ENCODE measurements at places on chromosomes 5 and 9.

DNA sequence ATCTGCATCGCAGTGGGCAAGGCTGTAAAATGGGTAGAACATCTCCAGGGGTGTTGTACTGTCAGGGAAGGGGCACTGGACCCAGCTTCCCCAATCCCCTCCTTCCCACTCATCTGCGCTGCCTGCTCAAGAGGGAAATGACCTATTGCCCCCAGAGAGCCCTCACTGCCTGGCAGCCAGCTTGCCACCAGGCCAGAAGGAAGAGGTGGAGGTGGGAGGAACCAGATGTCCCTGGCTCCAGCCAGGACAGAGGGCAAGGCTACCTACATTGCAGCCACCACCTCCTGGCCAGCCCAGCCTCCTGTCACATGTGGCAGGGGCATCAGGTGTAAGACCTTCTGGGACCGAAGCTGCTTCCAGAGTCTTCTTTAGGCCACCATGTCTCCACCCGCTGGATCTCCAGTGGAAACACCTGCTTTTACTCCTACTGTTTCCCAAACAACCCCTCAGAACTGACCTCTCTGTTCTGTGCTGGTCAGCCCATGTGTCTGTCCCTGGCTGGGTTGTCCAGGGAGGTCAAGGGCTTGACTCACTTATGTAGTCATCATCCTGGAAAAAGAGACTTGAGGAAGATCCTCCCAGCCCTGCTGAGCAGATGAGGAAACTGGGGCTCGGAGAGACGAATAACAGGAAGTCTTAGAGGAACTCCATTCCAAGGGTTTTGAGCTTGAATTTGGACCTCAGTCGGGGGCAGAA is 42.3 kb downstream of the JADE2 start:
- DNase-seq, result no peak

DNA sequence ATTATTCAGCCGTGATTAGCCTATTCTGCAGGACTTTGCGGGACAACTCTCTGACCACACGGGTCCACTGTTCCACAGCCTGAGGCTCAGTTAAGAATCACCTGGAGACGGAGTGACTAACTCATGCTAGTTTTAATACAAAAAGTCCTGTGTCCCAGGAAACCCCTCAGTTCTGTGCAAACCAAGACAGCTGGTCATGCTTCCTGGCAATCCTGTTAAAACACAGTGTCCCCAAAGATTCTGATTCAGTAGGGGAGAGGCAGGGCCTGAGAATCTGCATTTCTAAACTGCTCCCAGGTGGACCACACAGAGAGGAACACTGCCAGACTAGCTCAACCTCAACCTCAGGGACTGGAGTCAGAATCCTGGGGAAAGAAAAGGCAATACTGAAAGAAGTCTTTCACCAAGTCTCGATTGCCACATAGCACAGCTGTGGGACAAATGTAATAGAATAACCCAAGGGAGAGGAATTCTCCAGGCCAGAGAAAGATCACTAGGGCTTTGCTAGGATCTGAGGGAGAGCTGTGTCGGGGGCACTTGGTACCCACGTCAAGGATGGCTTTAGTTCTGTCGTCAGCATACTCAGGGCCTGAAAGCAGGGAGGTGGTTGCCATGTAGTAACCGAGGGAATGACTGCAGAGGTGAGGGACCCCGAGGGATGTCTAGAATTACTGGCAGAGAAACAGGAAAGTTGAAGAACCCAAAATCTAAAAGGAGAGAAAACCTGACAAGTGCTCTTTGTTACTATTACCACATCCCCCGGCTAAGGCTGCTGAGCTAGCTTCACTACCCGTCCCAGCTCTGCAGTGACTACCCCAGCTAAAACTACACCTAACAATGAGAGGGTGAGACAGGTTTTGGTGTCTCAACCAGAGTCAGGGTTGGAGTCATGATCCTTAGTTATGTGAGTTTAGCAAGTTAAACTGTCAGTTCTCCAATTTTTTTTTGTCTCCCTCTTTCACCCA is 8.6 kb downstream of the SUSD1 start:
- DNase-seq, result no peak

DNA sequence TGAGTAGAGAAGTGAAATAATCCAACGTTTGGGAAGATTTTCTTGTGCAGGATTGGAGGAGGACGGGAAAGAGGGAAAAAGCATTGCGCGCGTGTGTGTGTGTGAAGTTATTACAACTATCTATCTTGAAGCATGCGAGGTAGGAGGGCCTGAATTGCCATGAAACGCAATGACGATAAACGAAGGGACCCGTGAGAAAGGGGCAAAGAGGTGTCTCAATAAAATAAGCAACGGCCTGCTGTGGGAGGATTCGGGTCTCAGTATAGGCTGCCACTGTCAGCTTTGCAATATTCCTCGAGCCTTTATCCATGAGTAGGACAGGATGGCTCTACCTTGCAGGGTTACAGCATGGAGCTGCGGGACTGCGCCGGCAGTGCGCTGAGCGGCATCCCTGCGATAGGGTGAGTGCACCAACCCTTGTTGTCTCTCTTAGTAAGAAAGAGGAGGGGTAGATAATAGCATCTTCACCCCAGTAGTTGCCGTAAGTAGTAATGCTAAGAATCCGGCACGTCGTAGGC is 631 bp upstream of the RCL1 start:
- no peak for DNase-seq

GRCh38 chr5:135188233-135188914 is 154.3 kb upstream of the PITX1 start:
- no peak for DNase-seq

DNA sequence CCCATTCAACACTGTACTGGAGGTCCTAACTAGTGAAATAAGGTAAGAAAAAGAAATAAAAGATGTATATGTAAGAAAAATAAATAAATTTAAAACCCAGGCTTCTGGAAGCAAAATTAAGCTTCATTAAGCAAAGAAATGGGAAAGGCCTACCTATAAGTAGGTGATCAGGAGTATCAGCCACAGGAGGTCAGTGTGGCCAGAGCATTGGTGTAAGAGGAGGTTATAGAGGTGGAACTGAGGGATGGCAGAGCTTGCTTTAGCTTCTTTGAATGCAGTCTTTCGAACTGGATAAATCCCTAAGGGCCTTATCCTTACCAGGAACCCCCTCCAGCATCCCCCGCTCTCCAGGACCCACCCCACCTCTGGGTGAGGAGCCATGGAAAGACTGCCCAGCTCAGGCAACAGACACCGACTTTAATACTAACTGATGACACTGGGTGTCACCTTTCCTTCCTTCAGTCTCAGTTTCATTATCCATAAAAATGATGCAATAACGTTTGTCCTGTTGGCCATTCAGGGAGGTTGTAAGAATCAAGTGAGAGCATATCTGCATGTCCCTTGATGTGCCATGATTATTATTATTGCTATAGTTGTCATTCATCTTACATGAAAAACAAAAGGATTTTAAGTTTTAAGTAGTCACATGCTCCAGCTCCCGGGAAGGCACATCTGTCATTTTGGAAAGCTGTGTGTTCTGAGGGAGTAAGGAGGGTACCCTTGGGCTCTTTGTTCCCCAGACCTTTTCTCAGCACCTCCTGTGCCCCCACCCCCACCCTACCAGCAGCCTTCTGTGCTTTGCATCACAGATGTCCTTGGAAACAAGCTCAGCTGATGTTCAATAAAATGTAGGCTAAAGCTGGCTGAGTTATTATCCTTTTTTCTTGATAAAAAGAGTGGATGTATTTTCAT is 50.8 kb upstream of the CTNNA1 start:
- no peak for DNase-seq

DNA sequence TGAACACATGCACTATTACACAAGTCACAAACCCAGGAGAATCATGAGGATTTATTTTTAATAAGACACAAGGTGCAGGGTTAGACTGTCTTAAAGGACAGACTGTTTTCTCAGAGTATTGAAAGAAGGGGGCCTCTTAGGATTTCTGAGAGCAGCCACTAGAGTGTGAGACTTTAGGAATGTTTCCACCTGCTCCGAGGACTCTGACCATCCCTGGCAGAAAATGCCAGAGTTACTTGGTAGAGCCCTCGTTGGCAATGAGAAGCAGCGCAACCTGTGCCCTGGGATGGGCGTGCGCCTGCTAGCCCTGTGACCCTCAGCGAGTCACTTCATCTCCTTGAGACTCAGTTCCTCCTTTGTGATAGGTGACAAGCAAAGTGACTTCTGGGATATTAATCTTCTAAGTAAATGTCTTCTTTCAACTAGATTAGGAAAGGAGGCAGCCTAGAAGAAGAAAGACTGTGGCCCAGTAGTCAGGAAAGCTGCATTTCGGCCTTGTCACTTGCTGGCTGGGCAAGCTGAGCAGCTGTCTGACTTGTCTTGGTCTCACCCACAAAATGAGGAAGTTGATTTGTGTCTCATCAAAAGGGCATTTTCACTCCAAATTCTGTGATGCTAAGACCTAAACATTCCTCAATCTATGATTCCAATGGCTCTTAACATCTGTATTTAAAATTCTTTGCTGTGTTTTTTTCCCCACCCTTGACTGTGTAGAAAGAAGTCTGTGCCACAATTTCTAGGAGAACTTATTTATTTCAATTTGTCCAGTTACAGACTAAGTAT is 60.5 kb downstream of the PTCD2 start:
- DNase-seq, result no peak

DNA sequence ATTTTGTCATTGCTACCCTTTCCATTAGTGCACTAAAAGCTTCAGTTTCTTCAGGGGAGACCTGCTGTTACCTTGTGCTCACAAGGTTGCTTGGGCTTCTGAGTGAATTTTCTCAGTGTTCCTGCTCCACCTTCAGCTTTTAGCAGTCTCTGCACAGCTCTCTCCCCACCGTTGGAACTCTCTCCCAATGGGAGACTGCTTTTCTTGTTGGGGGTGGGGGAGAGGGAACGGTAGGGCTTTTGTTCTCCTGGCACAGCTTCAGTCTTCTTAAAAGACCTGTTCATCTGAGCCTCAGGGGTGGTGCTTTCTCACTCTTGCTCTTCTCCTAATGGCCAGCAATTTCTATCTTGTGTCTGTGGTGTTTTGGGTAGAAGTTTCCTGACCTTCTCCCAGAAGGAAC is 915.7 kb downstream of the EFNA5 start:
- DNase-seq, result no peak

GRCh38 chr5:74082512-74083055 is 456.6 kb downstream of the ARHGEF28 start:
- no peak for DNase-seq

DNA sequence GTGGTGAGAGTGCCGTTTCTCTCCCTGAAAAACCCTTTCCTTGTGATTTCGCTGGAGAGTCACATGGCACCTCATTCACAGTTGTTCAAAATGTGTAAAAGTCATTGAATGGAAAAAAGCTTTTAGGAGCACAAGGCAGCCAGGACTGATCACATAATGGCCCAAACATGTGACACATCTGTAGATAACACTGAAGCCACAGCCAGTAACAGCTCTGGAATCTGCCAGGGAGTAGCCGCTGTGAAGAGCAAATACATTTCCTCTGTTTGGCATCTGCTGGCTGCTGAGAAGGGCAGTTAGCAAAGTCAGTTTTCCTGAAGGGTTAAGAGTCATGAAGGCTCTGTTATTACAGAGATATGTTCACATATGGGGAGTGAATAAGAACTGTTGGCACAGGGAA is 271.8 kb downstream of the NNT start:
- DNase-seq, result no peak

DNA sequence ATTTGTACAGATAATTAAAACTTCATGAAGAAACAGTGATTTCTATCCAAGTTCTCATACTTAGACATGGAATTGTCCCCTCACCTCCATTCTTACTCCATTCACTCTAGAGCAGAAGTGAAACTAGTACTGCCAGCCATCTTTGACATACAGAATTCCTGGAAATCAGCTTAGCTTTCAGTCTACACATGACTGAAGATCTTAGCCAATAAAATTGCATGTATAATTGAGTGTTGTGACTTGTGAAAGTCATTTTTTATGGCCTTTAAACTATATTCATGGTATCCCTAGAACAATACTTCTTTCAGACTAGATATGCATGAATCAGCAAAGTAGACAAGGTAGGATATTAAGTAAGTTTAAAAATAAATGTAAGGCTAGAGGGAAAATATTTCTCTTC is 705.2 kb upstream of the ZNF608 start:
- no peak for DNase-seq

DNA sequence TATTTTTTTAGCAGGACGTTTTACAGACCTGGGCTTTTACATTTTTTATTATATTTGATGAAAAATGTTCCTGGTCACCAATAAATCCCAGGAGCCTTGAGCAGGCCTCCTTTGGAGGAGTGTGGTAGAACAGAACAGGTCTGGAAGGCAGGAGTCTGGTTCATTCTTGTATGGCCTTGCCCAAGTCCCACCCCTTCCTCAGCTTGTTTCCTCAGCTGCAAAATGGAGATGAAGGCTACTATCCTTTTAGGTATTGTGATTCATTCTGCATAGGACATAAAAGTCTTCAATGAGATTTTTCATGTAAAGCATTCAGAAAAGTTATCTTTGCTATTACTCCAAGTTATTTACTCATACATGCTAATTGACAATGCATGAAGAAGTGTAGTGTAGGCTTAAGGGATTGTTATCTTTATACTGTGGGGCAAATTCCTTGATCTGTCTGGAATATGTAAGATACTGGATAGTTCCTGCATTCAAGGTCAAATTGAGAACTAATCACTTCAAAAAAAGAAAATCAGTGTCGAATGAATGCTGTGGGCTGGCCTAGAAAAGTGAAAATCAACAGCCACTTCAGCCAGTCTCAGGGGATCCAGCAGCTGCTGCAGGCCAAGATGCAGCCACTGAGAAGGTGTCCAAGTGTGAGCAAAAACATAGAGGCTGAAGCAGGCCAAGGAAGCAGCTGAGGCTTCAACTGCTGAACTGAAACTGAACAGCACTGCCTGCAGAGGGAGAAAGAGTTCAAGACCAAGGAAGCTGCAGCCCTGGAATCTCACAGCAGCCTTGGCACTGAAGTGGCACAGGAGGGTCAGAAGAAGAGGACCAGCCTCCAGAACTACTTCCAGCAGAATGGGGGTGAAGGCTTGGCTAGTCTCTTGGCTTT is 15.5 kb upstream of the SLC36A3 start:
- no peak for DNase-seq

- no peak for DNase-seq
Observed at GRCh38 chr5:38347040-38347763, 88.8 kb downstream of the EGFLAM start.

- DNase-seq, result no peak
Observed at GRCh38 chr5:18732556-18733479, 1098.6 kb downstream of the TAF11L14 start.

- no peak for DNase-seq
Observed at GRCh38 chr9:89502038-89502601, 4.2 kb upstream of the SEMA4D start.

DNA sequence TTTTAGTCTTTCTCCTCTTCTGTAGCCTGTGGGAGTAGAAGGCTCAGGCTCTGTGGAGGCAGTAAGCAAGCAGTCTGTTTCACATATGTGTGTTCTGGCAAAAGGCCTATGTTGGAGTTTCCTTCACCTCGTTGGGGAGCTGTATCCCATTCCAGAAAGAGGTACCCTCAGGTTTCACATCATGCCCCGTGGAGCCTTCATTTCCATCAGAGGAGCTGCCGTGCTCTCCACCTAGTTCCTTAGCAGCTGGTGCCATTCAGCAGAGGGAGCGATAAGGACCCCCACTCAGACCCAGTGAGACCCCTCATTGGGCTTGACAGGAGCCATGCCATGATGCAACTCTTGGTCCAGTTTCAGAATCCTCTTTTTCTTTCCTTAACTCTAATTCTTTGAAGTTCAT is 50.6 kb upstream of the ANGPTL2 start:
- DNase-seq, result no peak

All from stimulated activated CD8-positive, alpha-beta memory T cell treated with anti-CD3 and anti-CD28 coated beads, Interleukin-15, amount 100 ng/mL, for 24 hours (primary cell).